Breast epithelium (tissue), 4 donors: ENCODE measurements at places on chromosomes 4 and X. TPM values are rescaled to one million over a fixed set of nuclear protein-coding genes. Genes with fewer than 3 reads are reported as not detected.

Gene PGRMC1
- 177 TPM for total RNA-seq

Gene EOLA1
- 17.7 TPM for total RNA-seq

Gene MXRA5
- total RNA-seq: 2.1 TPM

Gene DGAT2L6
- not detected for total RNA-seq

Gene DCLK2
- 3.4 TPM for total RNA-seq

Gene MAGEB1
- total RNA-seq: not detected

Gene NALF2
- 0.59 TPM for total RNA-seq

Gene VCX3A
- not detected for total RNA-seq

Gene CYLC1
- total RNA-seq: not detected

Gene FAM9C
- not detected for total RNA-seq

Gene MAB21L2
- not detected for total RNA-seq

Gene ATOH1
- total RNA-seq: not detected

Gene TRIML1
- total RNA-seq: not detected

- no peak for DNase-seq
These were observed 79.2 kb downstream of the RTL5 start for GRCh38 chrX:72052415-72053090.

- no peak for DNase-seq
These were observed 14.5 kb downstream of the UGT2B15 start for GRCh38 chr4:68655764-68656444.

DNA sequence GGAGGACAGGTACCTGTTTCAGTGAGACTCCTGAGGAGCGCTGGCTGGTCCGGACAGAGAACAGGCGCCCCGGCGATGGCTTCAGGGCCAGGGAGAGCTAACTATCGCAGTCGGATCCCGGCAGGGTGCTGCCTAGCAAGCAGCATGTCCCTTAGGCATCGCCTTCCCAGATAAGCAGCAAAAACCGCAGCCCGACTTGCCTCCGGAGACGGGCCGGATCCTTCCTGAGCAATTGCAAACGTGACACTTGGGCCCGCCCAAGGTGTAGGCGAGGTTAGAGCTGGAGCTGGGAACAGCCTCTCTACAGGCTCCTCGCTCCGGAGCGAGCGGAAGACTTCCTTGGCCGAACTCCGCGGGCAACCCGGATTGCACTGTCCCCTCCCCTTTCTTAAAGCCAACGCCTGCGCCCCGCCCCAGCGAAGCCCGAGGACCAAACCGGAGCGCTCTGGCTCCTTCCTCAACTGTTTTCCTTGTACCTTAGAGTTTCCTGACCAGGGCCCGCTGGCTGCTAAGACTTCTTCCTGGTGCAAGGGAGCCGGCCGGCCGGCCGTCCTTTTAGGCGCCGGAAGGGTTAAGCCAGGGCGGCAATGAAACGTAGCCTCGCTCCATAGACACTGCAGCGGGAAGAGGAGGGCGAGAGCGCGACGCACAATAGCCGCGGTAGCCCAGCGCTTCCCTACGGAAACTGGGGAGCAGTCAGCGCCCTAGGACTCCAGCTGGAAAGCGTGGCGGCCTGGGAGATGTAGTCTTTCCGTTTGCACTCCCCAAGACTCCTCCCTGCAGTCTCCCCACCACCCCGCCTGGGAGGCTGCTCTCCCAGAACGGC lies at the start of gene OPHN1:
TSS of gene OPHN1 (minus strand) at position 341 of the 826 bp plus-strand sequence. CDS start 475 bp downstream, outside the sequence.
- peak; percentile 68 for DNase-seq

GRCh38 chr4:96170198-96170597 lies 330.3 kb downstream of the PDHA2 start:
- no peak for DNase-seq

DNA sequence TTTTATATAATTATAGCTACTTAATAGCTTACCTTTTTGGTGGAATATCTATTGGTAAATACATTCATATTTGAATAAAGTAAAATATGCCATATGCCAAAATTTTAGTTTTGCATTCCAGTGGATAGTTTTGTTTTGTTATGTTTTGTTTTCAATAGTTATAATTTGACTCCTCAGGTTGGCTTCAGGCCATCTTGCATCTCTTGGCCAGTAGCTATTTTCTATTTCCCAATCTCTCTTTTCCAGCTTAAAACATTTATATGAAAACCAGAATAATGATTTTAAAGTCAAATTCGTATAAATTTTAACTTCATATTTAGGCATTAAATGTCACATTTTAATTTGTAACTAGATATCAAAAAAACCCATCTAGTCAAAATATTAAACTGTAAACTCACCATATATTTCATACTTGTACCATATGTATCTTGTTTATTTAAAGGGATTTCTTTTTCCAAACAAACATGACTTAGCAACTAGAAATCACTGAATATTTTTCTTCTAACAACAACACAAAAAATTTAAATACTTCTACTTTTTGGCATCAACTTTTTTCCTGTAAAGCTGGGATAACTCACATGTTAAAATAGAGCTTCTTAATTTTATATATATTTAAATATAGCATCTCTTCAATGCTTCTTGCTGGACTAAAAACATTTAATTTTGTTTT lies 1209.6 kb downstream of the PCDH7 start:
- DNase-seq: no peak

- no peak for DNase-seq
These were observed 62.4 kb upstream of the NDP start for GRCh38 chrX:44035571-44035970.

DNA sequence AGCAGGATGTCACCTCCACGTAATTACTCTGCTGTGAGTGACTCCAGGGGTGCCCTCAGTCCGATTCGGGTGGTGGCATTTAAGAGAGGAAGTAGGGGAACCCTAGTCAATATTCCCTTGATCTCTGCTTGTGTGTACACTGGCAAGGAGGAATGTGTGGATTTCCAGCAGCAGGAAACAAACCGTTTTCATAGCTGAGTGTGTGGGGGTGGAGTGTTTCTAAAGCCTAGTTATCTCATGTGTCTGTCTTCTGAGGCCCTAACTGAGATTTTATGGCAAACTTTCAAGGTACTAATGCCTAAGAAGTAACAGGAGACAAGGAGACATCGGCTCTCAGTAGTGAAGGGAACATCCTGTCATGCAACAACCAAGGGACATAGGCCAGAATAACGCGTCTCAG lies 6.6 kb upstream of the CLDN24 start:
- DNase-seq: no peak

GRCh38 chr4:174058846-174059245 lies 224.6 kb downstream of the FBXO8 start:
- DNase-seq: no peak

- DNase-seq: no peak
These were observed 258.0 kb downstream of the COL25A1 start for GRCh38 chr4:109044431-109044830.

DNA sequence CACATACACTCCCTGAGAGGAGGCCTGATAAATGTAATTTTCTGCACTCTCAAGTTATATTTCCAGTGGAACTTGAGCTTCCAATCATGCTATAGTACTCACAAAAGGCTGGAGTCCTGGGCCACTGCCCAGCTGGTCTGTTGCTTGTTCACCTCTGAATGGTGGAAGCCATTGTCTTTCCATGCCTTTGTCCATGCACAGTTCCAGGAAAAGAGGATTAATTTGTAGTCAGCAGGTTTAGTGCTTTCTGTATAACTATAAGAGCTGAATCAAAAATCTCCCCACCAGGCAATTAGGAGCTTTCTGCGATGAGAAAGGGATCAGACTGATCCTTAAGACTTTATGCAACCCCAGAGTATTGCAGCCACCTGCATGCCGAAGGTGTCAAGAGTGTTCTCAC lies 195.4 kb upstream of the PGRMC2 start:
- no peak for DNase-seq

- DNase-seq: no peak
These were observed 25.7 kb downstream of the ZFX start for GRCh38 chrX:24175276-24175675.

GRCh38 chrX:148576396-148576795 lies 76.0 kb downstream of the AFF2 start:
- DNase-seq: no peak

- peak; percentile 31 for DNase-seq
These were observed 31.4 kb downstream of the RGS12 start for GRCh38 chr4:3324093-3324815.

DNA sequence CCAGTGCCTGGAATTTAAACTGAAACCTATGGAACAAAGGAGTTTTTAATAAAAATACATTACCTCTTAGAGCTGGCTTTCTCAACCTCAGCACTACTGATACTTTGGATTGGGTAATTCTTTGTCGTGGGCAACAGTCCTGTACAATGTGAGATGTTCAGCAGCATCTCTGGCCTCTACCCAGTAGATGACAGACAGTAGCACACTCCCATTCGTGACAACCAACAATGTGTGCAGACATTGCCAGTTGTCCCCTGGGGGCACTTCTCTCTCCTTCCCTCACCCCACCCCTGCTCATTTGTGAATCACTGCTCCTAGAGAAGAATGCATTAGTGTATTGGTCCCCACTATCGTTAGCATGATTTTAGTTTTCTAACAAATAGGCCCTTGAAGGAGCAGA lies 16.2 kb downstream of the GPAT3 start:
- DNase-seq: no peak

DNA sequence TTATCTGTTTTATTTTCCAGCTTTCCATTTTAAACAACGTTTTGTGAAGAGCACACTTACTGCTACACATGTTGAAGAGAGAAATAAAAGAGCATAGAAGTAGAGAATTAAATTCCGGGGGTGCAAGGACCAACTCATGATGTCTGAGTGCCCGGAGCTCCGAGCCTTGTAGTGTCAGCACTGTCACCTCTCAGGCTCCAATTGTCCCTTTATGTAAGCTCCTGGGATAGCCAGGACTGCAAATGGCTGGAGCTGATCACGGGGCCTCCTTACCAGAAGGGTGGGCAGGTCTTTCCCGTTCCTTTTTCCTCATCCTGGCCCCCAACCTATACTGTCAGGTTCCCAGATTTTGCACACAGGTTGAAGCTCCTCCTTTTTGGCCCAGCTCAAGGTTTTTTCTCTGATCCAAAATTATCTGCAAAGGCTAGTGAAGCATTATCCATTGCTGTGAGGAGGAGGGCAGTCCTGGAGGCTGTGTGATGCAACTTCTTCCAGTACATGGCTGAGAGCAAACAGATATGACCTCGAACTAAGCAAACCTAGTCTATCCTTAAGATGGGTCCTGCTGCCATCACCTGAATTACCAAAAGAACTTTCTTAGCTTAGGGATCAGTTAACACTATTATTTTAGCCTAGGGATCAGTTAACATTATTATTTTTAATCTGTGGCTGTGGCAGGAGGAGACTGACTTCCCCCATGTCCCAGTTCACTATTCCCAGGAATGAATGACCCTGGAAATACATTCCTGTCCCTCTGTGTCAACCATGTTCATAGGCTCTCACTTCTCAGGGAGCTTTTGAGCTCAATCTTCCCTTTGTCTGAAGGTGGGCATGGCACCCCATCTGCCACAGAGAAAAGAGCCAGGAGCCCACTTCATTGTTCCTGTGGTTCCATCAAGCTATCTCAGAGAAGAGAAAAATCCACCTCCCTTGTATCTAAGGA lies at the start of gene FGG:
TSS of gene FGG (minus strand) at position 185 of the 943 bp plus-strand sequence. CDS start at position 138, 47 bp downstream.
- no peak for DNase-seq

GRCh38 chrX:48974033-48974432 lies 2.4 kb upstream of the KCND1 start:
- no peak for DNase-seq

- DNase-seq: no peak
These were observed 50.5 kb downstream of the OCRL start for GRCh38 chrX:129590596-129590995.

GRCh38 chr4:48556268-48556667 lies 66.2 kb downstream of the ZAR1 start:
- no peak for DNase-seq
